ENCODE measurements at places on chromosomes 2 and 18.

GRCh38 chr18:75836516-75836915 is 409.0 kb upstream of the SMIM21 start:
- no peak for DNase-seq

GRCh38 chr18:10029711-10030110 is 115.9 kb downstream of the VAPA start:
- no peak for DNase-seq

- DNase-seq, result peak; percentile 46
These were observed at the start of gene OSR1 for GRCh38 chr2:19358242-19359020. TSS of gene OSR1 (minus strand) at chr2:19358623. CDS start at chr2:19353805, 4,818 bp downstream.

GRCh38 chr18:50115095-50115494 is 79.9 kb downstream of the MYO5B start:
- no peak for DNase-seq

- peak; percentile 63 for DNase-seq
These were observed 706 bp downstream of the UBXN2A start for GRCh38 chr2:23940718-23941620.

- DNase-seq, result no peak
These were observed 34.3 kb upstream of the EPHA4 start for GRCh38 chr2:221606424-221606823.

DNA sequence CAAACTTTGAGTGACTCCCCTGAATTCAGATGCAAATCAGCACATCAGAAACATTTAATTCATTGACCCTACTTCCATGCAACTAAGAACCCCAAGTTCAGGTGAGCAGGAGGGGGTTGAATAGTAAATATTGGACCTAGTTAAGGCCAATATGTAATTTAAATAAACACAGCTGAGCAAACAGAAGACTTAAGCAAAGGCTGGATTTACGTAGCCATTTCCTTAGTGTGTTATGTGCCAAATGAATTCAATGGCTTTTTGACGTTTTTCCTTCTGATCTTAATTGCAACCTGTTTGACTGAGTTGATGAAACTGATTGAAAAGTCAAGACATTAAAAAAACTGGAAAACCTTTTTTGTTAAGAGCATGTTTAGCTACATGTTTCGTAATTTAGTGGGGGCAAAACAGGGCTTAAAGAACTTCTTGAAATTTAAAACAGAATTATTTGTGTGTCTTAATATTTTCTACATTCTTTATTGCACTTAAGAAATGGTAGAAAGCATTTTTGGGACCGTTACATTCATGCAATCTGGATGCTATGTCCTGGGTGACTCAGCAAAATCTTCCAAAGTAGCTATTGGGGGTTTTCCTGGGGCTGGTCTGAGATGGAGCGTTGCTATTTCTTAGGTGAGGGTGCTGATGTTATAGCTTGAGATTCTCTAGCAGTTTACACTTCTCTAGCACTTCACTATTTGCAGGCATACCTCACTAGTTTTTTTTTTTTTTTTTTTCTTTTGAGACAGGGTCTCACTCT is 25.5 kb upstream of the KCNE4 start:
- DNase-seq, result no peak

GRCh38 chr2:170313347-170313991 is 135.5 kb downstream of the MYO3B start:
- DNase-seq, result no peak

GRCh38 chr2:176124947-176125771 is 2.6 kb downstream of the HOXD9 start:
- no peak for DNase-seq

DNA sequence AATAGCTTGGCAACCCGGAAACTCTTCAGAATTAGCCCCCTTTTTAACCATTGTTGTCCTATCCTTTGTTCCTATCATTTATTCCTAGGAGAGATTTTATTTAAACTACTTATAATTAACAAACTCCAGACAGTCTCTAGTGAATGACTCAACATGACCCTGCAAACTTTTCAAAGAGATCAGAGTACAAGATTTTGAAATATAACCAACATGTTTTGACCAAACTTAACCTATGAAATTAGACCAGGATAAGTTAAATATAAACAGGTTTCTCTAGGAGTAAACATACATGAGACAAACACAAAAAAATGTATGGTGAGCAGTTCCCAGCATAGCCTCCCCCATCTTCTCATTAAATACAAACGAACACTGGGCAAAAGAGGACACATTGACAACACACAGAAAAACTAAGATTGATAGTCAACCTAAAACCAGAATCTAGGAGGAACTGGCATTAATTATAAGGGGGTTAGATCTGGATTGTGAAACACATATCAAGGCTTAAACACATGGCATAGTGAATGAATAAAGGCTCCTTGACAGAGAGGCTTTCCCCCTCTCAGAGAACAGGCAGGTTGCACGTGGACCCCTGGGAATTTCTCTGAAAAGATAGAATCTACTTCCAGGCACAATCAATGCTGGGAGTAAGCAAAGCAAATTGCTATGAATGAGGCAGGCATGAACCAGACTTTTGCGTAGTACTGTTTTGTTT is 284.1 kb downstream of the IRS1 start:
- no peak for DNase-seq

DNA sequence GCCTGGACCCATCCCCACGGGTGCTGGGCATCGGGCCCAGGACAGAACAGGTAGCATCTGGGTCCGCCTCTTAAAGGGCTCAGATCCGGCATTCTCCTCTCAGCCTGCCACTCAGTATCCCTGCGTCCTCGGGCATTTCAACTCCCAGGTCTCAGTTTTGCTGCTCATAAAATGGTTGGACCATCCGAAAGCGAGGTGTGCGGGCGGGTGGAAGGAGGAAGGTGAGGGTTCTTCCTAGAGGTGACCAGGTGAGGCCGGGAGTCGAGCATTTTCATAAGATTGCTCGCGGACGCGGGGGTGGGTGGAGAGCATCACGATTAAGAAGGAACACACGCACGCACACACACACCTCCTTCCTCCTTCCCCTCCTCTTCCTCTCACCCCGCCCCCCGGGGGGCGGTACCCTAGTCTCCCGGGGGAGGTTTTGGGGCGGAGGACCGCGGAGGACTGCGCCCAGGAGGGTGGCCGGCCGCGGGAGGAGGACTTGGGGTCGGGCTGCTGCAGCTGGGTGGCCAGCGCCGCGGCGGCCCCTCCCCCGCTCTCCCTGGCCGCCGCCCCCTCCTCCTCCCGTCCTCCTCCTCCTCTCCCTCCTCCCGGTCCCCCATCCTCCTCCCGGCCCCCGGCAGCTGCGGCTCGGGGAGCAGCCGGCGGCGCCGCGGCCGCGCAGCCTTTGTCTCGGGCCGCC is 97.9 kb upstream of the GPR45 start:
- DNase-seq, result peak; percentile 65

DNA sequence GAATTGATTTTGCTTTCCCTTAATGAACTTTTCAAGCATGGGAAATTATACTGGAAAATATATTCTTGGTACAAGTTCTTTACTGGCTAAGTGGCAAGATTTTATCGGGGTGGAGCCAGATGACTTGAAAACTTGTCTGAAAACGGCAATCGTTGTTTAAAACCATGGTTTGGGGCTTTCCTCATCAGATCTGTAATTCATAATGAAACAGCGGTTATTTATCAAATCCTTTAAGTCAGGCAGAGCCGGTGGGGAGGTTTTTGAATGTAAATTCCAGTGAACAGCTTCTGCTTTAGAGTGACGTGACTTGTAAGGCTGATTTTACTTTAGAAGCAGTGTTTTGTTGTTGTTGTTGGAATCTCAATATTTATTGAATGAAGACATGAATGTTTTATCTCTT is 2.6 kb downstream of the SEC11C start:
- peak; percentile 43 for DNase-seq

GRCh38 chr2:180742801-180743200 is 237.6 kb upstream of the UBE2E3 start:
- DNase-seq, result no peak

DNA sequence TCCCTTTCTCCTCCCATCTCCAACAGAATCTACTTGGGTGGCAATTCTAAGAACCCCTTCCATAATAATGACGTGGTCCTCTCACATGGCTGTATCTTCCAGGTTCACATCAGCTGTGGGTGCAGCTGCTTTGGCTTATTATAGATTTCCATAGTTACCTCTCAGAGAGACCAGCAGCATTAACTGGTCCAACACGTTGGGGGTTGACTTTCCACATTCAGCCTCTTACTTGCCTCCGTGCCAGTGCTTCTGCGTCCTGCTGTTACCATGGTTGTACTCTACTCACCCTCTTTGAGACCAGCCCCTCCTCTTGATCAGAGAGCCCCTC is 570.7 kb downstream of the PLCL1 start:
- DNase-seq, result no peak

DNA sequence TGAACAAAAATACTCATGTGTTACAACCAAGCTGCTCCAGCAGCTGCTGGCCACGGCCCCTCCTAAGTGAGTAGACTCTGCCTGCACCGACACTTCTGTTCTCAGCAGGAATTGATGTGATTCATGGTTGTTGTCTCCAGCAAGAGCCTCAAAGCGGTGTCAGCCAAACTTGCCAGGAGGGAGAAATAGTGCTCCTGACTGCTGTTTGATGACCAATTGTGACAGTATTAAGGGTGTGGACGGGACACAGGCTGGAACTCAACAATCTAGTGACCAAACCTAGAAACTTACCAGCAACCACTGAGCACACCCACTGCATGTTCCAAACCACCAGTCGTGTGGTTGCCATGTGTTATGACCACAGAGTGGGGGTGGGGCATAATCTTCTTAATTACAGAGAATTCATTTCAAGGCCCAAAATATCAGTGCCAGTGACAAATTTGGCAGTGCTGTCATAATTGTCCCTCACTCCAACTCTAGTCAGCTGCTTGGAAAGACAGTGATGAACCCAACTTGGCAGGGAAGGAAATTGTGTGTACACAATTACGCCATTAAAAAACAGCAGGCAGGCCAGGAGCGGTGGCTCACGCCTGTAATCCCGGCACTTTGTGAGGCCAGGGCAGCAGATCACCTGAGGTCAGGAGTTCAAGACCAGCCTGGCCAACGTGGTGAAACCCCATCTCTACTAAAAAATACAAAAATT is 30.4 kb downstream of the FBLN7 start:
- DNase-seq, result no peak

DNA sequence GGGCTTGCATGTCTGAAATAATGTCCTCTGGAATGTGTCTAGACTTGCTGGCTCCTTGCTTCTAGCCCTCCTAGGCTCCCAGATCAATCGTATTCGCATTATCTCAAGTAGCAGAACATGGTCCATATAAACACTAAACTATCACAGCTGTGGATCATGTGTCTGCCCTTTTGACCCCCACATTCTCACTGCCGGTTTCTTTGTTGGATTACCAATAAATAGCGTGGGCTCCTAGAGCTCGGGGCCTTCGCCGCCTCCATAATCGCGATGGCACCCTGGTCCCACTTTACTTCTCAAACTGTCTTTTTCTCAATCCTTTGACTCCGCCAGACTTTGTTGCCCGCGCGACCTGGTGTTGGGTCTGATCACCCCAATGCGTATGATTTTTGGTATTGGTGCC is 6.3 kb upstream of the SCYGR8 start:
- no peak for DNase-seq

GRCh38 chr2:178229927-178230326 is 35.6 kb downstream of the OSBPL6 start:
- DNase-seq, result no peak

DNA sequence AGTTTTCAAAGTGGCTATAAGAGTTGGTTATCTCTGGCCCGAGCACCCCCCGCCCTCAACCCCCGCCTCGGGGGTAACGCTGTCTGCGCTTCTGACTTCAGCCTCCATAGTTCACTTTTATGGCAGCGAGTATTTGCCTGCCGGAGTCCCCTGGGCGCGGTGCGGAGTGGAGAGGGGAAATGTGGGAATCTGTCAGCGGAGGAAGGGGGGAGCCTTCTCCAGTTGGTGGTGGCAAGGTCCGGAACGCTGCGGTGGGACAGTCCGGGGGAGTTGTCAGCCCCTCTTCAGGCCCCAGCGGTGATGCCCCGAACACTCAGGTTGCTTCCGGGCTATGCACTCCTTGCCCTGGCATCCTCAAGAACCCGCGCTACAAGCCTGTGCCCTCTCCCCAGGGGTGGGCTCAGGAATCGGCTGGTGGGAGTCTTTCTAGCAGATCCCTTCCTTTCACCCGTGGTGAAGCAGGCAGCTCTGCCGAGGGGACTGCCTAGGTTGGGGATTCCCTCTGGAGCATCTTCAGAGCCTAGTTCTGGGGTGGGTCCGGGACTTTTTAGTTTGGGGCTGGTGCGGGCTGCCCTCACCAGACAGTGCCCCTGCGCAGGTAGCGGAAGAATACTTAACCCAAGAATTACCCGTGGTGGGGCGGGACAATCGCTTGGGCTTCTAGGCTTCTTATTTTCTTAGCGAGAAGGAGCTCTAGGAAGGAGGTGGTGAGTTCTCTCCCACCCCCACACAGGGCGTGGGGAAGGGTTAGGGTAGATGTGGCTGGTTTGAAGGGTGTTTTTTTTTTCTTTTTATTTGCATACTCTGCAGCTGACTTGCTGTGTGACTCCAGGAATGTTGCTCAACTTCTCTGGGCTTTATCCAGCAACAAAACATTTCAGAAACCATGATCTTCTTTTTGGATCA is 1.6 kb downstream of the ATOH8 start:
- DNase-seq, result peak; percentile 11

GRCh38 chr2:57602733-57603132 is 443.9 kb upstream of the VRK2 start:
- DNase-seq, result no peak

- DNase-seq, result no peak
These were observed 376.2 kb downstream of the NCKAP5 start for GRCh38 chr2:133192028-133192427.

GRCh38 chr2:145593991-145594614 is 1074.2 kb upstream of the ZEB2 start:
- DNase-seq, result no peak

DNA sequence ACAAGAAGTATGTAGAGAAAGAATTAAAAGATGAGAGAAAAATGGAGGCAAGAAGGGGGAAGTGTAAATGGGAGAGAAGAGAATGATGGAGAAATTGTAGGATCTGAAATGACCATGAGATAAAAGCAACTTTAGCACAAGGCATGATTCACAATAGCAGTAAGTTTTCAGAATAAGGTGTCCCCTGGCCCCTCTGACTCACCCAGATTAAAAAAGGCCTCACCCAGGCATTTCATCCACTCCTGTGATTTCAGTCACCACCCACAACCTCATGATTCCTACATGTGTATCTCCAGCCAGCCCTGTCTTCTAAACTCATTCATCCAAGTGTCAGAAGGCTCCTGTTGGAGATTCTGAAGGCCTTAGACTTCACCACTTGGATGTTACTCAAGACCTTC is 56.6 kb downstream of the SP100 start:
- DNase-seq, result peak; percentile 68

- peak; percentile 94 for DNase-seq
These were observed 49.5 kb downstream of the SPRED2 start for GRCh38 chr2:65382776-65383357.

DNA sequence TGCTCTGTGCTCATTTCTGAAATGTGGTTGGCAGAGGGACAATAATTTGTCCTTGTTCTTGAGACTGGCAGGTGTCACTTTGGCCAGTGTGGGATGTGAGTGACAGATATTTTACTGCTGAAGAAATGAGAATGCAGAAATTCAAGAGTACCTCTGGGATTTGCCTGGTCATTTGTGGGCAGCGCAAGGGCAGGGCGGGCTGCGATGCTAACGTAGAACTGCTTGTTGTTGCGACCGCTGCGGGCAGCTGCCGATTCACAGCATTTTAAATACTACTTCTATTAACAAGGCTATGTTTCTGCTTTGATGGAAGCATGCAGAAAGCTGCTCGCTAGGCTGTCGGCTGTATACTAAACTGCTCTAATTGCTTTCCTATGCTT is 268.6 kb downstream of the FIGN start:
- no peak for DNase-seq

- no peak for DNase-seq
These were observed 46.3 kb downstream of the ADCYAP1 start for GRCh38 chr18:950882-951495.

- DNase-seq, result no peak
These were observed 38.8 kb downstream of the NRP2 start for GRCh38 chr2:205721057-205721449.

GRCh38 chr2:64300066-64300465 is 153.9 kb upstream of the LGALSL start:
- no peak for DNase-seq

All from stimulated activated CD4-positive, alpha-beta T cell treated with anti-CD3 and anti-CD28 coated beads, Interleukin-15, amount 100 ng/mL, for 24 hours (primary cell).